Mammary epithelial cell (primary cell): ENCODE measurements at places on chromosomes 12 and 14.

DNA sequence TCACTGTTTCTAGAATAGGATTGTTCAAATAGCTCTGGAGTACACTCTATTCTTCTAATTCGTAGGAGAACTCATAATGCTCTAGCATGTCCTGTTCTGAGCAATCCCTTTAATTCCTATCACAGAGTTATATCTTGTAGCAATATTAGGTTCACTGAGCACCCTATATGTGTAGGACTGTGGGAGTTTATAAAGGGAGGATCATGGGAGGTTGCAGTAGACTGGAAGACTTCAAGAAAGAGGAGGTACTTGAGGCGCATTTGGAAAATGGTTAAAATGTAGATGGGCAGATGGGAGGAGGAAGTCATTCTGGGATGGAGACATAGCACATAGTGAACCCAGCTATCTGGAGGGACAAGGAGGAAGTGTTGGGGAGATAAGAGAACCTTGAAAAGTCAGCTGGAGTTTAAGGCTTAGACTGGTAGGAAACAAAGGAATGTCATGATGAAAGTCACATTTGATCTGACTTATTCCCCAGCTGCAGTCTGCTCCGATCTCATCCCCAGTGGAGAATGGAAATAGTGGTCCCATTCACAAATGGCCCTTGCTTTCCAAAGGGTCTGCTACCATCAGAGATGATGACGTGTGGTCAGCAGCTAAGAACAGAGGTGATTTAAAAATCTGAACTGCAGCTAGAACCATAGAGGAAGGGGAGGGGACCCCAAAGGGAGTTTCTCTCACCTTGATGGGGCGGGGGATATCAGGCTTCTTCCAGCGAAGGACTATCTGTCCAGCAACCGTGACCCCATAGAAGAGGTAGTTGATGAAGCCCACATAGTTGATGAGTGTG is 10.1 kb upstream of the CEBPE start:
- no peak for DNase-seq

DNA sequence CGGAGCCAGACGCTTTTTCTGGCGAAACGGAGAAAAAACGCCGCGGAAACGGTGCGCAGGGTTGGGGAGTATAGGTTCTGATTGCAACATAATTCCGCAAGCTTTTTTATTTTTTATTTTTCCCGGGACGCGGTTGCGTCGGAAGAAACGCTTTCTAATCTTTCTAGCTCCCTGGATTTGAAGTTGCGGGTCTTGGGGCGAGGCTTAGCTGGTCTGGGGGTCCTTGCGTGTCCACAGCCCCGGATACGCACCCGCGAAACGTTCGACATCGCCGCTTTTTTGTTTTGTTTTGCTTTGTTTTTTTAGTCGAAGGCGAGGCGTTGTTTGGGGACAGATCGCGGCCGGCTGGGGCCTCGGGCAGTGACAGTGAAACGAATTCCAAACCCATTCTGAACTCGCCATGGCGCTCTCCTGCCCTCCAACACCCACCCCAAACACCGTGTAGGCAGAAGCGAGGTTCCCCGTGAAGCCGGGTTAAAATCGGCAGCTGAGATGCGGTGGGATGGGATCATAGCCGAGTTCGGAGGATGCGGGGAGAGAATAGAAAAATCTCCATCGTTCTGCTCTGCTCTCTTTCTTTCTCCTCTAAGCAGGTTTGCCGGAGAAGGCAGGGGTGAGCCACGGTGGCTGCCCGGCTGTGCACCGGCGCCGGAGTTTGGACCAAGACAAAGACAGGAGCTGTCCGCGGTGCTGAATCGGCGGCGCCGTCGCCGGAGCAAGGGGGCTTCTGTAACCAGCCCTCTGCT is 8.1 kb upstream of the LHX5 start:
- DNase-seq, result no peak

DNA sequence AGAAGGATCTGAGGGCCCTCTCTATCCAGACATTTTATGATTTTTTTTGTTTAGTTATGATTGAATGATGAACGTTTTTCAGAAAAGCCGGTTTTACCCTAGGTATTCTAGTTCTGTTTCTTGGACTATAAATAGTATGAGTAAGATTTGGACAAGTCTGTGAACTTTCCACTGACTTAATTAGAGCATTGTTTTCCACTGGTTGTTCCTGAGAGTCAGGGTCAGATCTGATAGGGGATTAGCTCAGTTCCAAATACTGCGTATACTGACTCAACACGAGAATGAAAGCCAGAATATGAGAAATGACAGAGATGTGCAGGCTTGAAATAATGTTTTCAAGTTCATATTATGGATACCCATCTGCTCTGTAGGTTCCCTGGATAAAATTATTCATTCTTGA is 361.6 kb downstream of the AEBP2 start:
- peak; percentile 64 for DNase-seq

DNA sequence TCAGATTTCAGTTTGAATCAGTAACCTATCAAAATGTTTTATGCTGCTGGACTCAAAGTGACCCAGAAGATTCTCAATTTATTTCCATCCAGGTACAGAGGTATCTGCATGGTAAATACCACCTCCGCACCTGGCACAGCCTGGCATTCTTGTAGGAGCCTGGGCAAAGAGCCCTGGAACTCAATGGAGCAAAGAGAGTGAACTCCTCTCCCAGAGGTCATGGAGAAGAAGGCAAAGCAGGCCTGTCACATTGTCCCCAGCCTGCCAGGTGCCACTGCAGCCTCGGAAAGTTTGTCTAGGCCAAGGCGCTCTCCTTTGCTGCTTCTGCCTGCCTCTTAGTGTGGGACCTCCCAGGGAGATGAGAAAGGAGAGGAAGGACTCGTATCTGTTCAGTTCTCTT is 319.8 kb downstream of the ZFP36L1 start:
- DNase-seq, result no peak

DNA sequence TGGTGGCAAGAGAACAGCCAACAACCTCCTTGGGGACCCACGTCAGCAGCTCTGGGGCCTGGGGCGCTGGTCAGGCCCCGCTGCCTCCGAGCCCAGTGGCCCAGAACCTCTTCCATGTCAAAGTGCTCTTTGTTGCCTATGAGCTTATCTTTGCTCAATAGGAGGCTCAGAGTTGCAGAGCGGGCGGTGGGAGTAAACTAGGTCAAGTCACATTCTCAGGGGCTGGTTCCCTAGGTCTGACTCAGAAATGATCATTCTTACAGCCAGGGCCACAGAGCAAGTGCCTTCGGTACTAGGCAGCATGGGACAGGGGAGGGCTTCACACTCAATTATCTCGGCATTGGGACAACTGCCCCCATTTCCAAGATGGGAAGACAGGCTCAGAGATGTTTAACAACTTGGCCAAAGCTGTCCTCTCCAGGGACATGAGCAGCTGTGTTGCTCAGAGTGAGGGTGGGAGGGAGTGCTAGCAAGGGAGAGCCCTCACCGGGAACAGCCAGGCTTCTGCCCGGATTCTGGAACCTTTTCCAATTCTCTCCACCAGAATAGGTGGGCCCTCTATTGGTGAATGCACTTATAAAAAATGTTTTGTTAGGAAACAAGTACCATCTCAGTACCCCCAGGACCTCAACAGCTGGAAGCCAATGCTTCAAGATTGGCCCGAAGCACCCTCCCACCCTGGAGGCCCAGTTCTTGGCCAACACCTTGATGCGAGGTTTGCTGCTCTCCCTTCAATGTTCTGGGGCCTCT is 11.9 kb downstream of the SLC25A29 start:
- DNase-seq, result no peak

DNA sequence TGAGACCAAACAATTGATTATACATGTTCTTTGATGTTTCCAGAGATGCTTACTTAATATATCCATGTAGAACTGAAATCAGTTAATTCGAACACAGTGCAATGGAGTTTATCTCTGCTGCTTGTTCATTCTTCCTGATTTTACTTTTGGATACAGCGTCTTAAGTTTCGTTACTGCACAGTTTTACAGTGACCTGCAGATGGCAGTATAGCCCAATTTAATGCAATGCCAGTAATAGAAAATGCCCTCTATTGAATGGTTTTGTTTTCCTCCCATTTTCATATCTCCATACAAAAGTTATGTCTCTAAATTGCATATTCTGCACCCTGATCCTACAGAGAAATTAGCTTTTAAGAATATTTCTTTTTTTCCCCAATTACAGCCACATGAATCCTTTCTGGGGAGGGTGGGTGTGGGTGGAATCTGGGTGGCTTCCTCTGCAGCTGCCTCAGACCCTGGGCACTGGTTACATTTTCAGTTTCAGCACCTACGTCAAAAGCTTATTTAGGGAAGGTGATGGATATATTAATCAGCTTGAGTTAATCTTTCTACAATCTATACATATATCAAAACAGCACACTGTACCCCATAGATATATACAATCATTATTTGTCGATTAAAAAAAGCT is 101.1 kb upstream of the DCD start:
- peak; percentile 28 for DNase-seq

- no peak for DNase-seq
These were observed 926.2 kb downstream of the VRK1 start for GRCh38 chr14:97723351-97723750.

- DNase-seq, result peak; percentile 23
These were observed 487.9 kb downstream of the PCNX1 start for GRCh38 chr14:71395151-71395604.

- DNase-seq, result peak; percentile 56
These were observed 4.7 kb downstream of the GLTP start for GRCh38 chr12:109875572-109876131.

- DNase-seq, result no peak
These were observed 88.8 kb downstream of the ATXN7L3B start for GRCh38 chr12:74626397-74626796.

GRCh38 chr12:79547735-79548609 is 142.8 kb downstream of the PAWR start:
- DNase-seq, result no peak

DNA sequence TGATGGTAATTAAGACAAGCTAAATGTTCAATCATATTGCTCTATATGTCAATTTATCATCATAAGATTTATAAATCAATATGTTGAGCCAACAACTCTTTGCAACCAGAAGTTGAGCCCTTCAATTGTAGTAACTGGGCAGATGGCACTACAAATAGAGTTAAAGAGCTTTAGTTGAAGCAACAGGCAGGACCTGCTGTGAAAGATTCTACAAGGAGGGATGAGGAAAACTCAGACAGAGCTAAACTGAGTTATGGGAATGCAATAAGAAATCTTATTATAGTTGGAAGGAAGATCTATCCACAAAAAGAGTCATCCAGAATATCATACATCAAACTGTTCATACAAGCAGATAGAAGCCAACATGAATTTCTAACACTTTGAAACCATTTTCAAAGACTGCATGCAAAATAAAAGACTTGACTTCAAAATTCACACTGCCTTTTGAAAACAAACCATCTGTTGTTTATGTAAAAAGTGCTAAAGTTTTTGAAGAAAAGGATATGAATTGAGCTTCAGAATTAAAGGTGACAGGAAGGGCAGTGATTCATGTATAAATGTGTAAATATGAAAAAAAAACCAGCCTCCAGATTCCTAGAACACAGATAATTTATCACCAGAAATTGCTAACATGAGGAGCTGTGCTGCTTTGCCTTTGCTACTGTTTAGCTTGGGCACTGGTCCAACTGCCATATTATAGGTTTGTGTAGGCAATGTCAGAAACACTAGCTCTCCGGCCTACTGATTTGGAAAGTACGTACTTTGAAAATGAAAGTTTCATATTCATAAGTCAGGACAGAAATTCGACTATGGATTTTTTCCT is 133.2 kb downstream of the SLC35F4 start:
- DNase-seq, result no peak
